ENCODE measurements at places on chromosomes 3 and 15. TPM values are rescaled to one million over a fixed set of nuclear protein-coding genes. Genes with fewer than 3 reads are reported as not detected.

GRCh38 chr3:99524559-99524958, 113.8 kb upstream of the COL8A1 start:
- no peak for DNase-seq

- DNase-seq = no peak
Observed at GRCh38 chr3:172973799-172974198, 167.2 kb downstream of the SPATA16 start.

DNA sequence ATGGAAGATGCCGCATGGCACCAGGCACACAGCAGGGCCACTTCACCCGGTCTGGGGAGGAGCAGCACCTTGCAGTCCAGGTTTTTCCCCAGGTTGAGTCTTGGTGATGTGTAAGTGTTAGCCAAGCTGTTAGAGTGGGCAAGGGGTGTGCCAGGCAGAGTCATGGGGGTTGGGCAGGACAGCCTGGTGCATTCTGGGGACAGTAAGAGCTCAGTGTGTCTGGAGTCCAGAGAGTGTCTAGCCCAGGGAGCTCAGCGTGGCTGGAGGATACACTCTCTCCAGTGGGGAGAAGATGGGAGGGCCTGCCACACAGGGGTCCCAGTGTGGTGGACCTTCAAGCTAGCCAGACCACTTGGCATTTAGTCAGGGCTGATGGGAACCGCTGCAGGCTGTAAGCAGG, 87.4 kb downstream of the AAGAB start:
- DNase-seq = no peak

- no peak for DNase-seq
Observed at GRCh38 chr3:86923071-86923491, 67.9 kb downstream of the VGLL3 start.

DNA sequence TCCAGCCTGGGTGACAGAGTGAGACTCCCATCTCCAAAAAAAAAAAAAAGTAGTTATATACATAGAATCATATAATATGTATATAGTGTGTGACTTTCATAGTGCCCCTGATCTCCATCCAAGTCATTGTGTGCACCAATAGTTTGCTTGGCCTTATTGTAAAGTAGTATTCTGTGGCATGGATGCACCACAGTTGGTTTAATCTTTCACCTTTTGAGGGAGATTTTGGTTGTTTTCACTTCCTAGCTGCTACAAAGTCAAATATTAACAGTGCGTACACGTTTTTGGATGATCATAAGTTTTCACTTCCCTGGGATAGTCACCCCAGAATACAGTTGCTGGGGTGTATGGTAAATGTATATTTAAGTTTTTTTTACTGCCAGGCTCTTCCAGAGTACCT, 162.8 kb downstream of the PTPRG start:
- no peak for DNase-seq

DUOXA2 gene
- not detected for polyA plus RNA-seq

DPPA2 gene
- polyA plus RNA-seq = not detected

DNA sequence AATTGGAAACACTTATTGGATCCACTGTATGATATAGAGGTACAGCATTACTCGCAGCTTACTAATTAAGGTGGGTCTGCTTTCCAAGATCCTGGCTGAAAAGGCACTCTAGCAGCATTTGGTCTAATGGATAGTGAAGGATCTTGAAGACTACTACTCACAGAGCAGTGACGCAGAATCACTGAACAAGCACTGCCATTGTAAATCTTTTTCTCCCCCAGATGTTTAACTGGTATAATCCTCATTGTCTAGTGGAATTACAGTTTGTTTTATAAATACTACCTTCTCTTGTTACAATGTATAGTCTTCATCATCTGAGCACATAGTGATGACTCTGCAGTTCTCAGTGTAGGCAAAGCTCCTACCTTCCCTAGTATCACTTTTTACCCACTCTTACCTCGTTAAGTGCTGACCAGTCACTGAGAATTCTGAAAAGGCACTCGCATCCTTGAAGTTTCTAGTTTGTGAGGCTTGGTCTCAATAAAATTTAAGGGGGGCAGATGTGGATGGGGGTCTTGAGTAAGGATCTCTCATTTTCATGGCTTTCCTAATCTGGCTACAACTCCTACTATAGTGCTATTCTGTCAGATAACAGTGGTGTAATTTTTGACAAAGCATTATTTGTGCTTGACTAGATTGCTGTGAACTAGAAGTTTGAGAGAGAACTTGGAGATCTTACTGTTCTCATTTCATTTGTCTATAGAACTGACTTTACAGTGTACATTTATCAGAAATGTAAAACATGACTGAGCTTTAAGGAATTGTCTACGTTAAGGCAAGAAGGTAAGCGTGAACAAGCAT, 23.2 kb downstream of the MAPK6 start:
- peak; percentile 39 for DNase-seq

ECE2 gene
- not detected for polyA plus RNA-seq

DNA sequence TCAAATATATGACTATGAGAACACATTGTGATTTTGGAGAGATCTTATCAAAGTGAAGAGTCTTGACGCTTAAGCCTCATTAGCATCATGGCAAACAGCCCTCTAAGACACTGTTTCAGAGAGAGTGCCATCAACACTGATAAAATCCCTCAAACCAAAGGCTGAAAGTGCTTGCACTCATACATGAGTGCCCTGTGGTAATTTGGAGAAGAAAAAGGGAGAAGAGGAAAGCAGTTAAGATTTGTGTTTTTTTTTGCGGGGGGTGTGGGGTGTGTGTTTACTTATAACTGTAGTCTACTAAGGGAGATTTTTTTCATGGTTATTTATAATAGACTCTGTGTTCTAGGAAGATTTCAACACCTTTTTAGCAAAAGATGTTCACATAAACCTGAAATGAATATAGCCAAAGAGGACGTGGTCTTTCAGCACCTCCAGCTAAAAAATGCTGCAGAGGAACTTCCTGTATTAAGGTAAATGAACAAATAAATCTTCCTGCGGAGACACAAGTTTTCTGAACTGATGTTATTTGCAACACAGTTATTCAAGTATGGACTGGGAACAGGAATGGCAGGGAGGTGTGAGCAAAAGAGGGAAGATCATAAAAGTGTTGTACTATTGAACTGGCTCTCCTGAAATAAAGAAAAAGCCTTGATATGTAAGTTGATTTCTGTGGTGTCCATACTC, 81.9 kb upstream of the TGFBR2 start:
- DNase-seq = no peak

GRCh38 chr3:154125378-154126030, 4.3 kb downstream of the ARHGEF26 start:
- DNase-seq = no peak

Data from K562 (cell line).